SW 1271 (cell line): ENCODE measurements at places on chromosomes 6 and 20.

- no peak for DNase-seq
These were observed 40.9 kb downstream of the SLC24A3 start for GRCh38 chr20:19253316-19253715.

GRCh38 chr6:73314577-73315492, 39.2 kb downstream of the DPPA5 start:
- DNase-seq, result no peak

DNA sequence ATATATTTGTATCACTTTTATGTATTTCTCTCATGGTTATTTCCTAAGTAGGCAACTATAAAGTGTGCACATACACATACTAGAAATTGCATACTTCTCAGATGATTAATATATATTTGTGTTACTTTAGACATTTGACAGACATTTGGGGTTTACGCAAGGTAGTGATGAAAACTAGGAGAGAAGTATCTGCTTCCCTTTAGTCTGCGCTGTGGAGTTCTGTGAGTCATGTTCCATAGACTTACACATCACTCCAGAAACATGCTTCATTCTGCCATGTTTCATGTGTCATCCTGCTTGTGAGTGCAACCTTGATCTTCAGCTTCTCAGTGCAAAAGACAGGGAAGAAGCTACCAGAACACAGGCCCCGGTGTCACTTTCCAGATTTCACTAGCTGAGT, 200.7 kb upstream of the BMP2 start:
- no peak for DNase-seq

DNA sequence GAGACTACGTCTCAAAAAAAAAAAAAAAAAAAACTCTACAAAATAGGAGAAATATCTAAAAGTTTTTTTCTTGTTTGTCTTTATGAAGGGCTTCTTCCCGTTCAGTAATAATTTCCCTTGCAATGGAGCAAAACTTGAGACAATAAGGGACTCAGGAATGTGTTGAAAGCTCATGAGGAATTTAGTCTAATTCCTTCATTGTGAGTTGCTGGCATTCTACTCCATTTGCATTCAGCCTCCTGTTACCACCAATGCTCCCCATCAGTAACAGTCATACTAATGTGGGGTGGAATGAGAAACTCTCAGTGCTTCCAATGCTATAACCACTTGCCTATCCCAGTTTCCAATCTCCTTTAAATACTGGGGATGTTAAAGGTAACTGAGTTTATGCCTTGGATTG, 576.7 kb upstream of the AGPAT4 start:
- DNase-seq, result no peak

DNA sequence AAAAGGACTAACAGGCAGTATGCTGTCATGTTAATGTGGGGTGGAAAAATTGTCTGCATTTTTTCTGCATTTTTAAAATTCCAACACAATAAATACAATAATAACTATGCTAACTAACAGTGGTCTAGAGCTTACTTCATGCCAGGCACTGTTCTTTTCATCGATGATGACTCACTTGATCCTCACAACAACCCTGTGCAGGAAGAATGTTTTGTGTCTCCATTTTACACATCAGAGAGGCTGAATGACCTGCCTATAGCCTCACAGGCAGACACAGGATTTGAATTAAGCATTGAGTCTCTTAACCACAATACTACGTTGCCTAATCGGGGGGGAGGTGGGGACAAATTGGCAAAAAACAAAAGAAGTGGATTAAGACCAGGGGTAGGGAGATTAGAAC, 26.9 kb upstream of the FANCE start:
- peak; percentile 38 for DNase-seq

DNA sequence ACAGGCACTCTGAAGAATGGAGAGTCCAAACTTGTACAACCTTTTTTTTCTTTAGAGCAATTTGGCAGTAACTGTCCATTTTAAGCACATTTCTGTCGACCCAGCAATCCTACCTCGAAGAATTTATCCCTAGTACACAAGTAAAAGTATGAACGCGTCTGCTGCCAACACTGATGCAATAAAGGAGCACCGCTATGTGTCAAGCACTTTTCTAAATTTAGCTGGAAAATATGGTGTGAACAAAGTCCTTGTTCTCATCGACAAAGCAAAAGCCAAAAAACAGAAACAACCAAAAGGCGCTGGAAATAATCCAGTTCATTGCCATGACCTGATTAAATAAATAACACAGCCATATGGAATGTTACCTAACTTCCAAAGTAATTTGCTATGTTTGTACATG, 1.1 kb downstream of the DPM1 start:
- no peak for DNase-seq

- DNase-seq, result no peak
These were observed 1.5 kb downstream of the RAMACL start for GRCh38 chr6:166584853-166585429.

DNA sequence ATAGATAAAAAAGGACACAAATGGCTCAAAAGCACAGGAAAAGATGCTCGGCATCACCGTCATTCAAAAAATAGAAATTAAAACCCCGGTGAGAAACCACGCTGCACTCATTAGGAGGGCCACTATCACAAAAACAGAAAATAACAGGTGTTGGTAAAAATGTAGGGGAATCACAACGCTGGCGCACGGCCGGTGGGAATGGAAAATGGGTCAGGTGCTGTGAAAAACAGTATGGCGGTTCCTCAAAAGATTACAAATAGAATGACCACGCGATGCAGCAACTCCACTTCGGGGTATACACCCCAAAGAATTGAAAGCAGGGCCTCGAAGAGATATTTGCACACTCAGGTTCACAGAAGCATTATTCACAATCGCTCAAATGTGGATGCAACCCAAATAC, 28.3 kb downstream of the NPEPL1 start:
- DNase-seq, result no peak
